ENCODE measurements at places on chromosomes 2 and 18.

DNA sequence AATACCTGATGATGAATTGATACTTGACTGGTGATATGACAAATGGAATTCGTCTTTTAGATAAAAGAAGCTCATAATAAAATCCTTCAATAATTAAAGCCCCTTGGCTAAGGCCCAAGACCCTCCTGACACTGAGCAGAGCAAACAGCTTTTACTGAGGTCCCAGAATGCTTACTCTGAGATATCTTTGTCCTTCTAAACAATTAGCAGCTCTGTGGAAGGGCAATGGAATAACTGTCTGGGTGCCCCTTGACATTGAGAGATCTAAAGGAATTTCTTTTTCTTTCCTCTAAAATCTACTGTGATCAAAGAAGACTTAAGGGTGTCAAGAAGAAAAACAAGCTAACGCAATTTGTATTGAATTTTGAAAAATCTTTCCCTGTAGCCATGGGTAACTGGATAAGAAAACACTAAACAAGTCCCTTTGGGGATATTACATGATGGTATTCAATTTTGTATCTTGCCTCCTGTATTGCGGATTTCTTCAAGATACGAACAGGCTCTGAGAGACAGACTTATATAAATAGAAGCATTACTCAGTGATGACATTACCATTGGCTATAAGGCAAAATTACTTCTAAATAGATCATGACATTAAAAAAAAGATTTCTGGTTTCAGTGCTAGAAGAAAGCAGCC is 128.8 kb downstream of the MREG start:
- DNase-seq, result peak; percentile 57

DNA sequence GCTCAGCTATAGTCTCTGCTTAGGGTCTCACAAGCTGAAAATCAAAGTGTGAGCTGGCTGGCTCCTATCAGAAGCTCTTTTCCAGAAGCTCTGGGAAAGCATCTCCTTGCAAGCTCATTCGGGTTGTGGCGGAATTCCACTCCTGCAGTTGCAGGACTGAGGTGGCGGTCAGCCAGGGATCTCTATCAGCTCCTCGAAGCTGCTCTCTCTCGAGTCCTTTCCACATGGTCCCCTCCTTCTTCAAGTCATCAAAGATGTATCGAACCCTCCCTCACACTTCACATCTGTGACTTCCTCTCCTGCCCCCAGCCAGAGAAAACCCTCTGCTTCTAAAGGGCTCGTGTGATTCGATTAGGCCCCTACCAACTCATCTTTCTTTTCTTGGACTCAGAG is 141.7 kb downstream of the ZFP36L2 start:
- DNase-seq, result peak; percentile 52

DNA sequence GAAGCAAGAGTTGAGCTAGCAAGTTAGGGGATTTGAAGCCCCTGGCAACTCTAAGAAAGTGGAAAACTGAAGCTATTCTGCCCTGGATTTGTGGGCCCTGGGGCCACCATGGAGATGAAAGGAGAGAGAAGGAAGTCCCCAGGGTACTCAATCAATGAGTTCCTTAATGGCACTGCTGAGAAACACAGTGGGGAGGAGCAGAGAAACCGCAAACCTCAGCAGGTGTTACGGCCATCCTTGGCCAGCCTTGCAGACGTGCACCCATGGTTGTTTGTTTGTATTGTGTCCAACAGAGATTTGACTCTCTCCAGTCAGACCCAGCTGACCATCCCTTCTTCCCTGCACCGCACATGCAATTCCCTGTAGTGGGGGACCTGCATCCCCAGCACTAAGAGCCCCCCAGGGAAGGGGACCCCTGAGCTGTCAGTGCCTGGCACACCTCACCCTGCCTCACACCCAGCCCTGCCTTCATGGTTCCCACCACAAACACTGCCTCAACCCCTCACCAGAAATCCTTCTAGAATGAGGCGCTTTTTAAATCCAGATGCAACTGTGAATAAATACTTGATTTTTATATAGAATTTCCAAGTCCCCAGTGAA is 255.3 kb downstream of the SH3BP4 start:
- DNase-seq, result no peak

DNA sequence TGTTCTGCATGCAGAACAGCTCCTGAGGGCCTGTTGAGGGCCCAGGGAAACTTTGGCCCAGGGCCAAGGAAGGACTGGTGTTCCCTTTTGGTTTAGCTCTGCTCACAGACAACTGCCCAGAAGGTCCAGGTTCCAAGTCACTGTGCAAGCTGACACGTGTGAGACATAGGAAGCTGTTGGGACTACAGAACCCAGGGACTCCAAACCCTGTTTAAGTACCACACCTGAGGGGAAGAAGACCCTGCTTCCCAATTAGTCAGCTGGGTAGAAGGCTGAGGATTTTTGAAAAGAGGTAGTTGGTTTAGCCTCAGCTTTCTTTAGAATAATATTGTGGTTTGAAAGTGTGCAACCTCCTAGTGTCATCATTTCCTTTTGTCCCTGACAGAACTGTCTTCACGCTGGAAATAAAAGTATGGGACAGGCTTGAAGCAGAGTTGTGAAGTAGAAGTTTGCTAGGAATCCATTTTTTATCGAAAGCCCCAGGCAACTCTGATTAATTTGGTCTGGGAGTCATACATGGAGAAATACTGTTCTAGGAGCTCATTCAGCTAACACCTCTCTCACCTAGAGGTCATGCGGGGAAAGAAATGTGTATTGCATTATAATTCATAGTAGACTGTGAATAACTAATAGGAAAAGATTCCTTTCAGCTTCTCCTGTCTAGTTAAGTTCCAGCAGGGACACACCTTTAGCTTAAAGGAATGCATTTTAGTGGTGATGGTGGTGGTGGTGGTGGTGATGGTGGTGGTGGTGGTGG is 19.9 kb upstream of the IL1RL1 start:
- no peak for DNase-seq

DNA sequence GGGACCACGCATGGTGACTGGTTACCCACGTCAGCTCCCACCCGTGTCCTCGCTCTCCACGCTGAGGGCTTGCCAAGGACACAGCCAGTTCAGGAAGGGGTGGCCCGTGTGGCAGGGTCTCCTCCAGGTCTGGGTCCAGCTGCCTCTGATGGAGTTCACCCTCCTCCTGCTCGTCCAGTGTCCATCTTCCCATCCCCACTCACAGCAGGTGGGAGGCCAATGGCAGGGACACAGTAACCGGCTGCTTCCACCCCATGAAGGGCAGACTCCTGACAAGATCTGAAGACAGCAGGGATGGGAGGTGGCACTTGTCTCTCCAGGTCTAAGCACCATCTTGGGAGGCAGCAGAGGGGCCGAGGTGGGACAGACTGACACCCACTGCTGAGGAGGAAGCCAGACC is 106.4 kb downstream of the NDUFA10 start:
- no peak for DNase-seq

GRCh38 chr18:75346671-75347070 is 80.8 kb downstream of the SMIM21 start:
- DNase-seq, result no peak

- DNase-seq, result no peak
Observed at GRCh38 chr2:222052934-222053367, 245.8 kb downstream of the PAX3 start.

GRCh38 chr18:64203295-64203694 is 54.4 kb upstream of the LINC00305 start:
- DNase-seq, result no peak

DNA sequence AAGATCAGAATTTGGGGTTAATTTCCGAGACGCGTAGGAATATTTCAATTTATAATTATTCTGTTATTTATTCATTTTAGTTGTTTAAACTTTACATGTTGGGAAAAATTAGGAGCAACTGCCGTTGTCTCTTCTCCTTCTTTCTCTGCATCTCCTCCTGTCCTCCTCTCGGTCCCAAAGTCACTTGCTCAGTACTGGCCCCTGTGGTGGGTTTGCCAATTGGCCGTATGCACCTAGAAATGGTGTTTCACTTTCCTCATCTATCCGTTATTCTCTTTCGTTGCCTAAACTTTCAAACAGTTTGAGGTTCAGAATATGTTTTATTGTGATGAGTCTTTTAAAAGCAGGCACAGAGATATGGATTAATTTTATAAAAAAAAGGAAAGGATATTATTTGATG is 517.9 kb downstream of the PLCL1 start:
- DNase-seq, result no peak

GRCh38 chr18:38025433-38026038 is 459.9 kb upstream of the CELF4 start:
- no peak for DNase-seq

DNA sequence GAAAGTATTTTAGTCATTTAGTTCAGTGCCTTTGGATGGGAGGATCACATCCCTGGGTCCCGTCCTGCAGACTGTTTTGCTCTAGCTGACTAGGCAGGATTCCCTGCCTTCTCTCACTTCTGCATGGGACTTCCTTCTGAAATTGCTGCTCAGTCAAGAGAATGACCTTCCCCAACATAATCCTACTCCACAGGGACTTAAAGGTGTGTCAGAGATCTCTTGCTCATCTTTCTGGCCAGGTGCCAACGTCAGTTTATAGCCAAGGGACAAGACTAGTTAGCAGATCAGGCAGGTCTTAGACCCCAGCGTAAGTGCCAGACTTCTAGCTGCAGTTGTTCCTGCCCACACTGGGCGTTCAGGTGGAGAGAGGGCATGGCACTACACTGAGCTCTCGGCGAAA is 9.5 kb upstream of the IL1B start:
- DNase-seq, result no peak

GRCh38 chr2:101152272-101153076 is 1.3 kb upstream of the TBC1D8 start:
- DNase-seq, result no peak

DNA sequence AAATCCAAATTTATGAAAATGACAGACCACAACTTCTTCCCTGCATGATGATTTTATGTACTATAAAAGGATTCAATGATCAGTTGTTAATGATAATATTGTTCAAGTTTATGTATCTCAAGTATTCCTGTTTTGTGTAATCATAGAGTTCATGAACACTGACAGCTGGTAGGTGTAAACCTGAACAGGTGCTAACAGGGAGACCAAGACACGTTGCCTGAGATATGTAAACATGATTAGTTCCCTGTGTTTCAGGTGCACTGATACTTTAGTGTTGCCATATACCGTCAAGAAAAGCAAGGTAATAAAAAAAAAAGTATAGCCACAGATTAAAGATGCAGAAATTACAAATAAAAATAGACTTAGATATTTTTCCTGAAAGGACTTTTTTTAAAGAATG is 131.8 kb downstream of the BAZ2B start:
- no peak for DNase-seq

GRCh38 chr18:48721312-48721711 is 182.5 kb downstream of the CTIF start:
- DNase-seq, result no peak

- no peak for DNase-seq
Observed at GRCh38 chr18:23569299-23570063, 16.8 kb downstream of the NPC1 start.

DNA sequence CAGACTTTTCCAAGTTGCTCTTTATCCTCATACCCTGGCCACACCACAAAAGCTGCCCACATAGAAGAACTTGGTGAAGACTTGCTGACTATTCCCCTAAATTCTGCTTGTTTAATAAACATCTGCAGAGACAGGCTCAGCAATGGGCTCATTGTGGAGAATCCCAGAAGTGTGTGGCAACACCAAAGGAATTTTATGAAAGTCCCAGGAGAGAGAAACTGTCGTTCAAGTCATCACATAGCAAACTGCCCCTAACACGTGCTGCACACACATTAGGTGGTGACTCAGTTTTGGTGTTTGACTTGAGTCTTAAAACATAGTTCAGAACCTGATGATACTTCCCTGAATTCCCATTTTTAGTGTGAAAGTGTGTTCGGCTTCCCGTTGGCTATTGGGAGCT is 38.6 kb downstream of the CYP1B1 start:
- DNase-seq, result no peak

DNA sequence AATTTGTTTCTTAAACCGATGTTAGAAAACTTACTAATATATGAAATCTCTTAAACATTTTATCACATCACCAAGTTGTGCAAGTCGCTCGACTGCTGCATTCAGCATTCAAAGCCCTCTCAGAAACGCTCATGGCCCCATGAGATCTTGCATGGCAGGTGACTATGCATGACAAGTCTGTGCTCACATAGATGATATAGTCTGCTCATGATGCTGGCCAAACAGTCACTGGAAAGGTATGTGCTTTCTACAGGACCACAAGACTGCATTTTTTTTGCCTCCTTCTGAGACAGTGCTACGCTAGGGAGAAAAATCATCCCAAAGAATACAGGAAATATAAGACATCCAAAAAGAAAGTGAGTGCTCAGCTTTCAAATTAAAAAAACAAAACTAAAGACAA is 98.3 kb upstream of the ZBTB14 start:
- DNase-seq, result peak; percentile 18

- peak; percentile 83 for DNase-seq
Observed at GRCh38 chr2:65576861-65577601, 144.6 kb upstream of the SPRED2 start.

- DNase-seq, result no peak
Observed at GRCh38 chr2:169162613-169163012, 93.2 kb downstream of the DHRS9 start.

GRCh38 chr2:26706616-26707473 is 14.3 kb downstream of the KCNK3 start:
- DNase-seq, result no peak

DNA sequence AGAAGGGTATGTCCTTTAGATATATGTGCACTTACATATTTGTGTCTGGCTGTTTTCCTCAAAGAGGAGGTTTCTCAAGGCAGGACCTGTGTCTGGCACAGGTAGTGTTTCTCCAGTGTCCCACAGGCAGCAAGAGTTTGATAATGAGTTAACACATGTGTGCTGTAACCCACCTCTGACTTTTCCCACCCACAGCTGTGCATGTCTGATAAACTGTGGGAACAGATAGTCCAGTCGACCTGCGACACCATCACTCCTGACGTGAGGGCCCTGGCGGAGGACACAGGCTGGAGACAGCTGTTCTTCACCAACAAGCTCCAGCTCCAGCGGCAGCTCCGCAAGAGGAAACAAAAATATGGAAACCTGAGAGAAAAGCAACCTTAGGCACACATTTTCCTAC is 58.2 kb downstream of the SLC16A14 start:
- DNase-seq, result no peak
